ENCODE measurements at places on chromosomes 11 and 22.

DNA sequence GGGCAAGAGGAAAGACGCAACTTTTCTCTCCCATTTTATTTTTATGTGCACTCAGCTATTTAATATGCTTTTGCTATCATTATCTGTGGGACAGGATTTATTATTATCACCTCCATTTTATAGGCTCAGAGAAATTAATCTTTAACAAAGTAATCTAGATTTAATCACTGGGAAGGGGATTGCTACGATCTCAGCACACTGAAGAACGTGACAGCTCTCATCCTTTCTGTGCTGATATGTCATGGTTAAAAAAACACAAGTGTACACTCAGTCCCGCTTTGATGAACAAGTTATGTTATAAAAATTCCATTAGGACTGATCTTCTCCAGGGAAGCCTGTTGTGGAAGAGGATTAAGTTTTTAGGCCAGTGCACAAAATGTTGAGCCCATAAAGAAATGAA lies 37.6 kb downstream of the CYB5R2 start:
- no peak for DNase-seq

DNA sequence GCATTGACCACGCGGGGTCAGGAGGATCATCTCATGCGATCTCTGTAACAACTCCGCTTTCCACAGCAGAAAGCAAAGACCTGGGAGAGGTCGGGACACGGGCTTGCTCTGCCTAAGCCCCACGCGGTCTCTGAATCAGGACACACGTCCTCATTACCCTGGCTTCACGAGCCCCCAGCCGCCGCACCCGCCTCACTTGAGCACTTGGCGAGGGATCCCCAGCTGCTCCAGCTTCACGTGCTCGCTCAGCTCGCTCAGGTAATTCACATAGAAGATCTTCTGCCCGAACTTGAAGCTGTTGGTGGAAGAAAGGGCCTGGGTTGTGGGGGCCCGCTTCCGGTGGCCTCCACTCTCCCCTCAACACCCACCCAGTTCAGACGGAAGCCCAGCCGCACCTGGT lies 19.6 kb downstream of the ARHGAP1 start:
- DNase-seq: no peak

DNA sequence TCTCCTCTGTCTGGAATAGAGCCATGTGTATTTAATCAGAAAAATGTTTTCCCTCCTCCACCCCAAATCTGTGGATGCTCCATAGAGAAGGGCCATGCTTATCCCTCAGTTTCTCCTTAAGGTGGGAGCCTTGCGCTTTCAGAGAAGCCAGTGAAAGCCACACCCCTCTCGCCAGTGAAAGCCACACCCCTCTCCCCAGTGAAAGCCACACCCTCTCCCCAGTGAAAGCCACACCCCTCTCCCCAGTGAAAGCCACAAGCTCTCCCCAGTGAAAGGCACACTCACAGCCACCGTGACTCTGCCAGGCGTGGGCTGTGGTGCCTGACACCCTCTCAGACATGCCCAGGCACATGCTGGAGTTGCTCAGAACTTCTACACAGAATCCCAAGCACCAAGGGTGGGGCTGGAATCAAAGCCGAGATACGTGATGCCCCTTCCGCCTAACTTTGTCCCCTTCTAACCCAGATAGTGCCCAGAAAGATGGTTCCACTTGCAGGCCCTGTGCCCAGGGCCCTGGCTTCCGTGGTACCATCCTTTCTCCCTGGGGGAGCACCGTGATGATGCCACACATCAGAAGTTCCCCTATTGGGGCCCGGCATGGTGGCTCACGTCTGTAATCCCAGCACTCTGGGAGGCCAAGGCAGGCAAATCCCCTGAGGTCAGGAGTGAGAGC lies 16.5 kb upstream of the PRR5 start:
- DNase-seq: no peak

- no peak for DNase-seq
Observed at GRCh38 chr11:78261367-78261766, 72.6 kb downstream of the USP35 start.

- DNase-seq: no peak
Observed at GRCh38 chr11:123561431-123561800, 93.0 kb downstream of the SCN3B start.

GRCh38 chr11:131217313-131218310 lies 152.8 kb upstream of the NTM start:
- DNase-seq: no peak

Data from thoracic aorta (tissue), 2 donors.